ENCODE measurements at places on chromosomes 7 and 10. TPM values are rescaled to one million over a fixed set of nuclear protein-coding genes. Genes with fewer than 3 reads are reported as not detected.
A peak's percentile ranks its signal among the peaks of the same experiment; 100 is the strongest.

GBX1 gene
- total RNA-seq, result not detected

CARD11 gene
- 2.9 TPM for total RNA-seq

CALCR gene
- not detected for total RNA-seq

KNDC1 gene
- 3.7 TPM for total RNA-seq

PAX4 gene
- total RNA-seq, result not detected

DNA sequence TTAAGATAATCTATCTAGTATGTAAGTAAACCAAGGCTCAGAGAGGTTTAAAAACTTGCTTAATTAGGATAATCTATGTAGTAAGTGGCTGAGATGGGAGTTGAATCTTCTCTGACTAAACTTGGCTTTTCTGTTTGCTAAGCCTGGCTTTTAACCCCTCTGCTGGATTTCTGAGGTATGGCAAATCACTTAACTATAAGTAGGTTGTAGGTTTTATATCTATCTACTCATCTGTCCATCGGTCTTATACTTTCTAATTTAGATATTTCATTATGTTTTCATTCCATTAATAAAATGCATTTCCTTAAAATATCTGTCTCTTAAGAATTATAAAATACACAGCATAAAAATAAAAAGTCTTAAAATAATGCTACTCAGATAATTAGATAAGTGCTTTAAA lies 59.4 kb downstream of the ST7 start:
- DNase-seq, result no peak

- DNase-seq, result no peak
Measured at GRCh38 chr10:125124907-125125306, 35.5 kb downstream of the CTBP2 start.

- no peak for DNase-seq
Measured at GRCh38 chr10:120943542-120943941, 92.4 kb downstream of the WDR11 start.

DNA sequence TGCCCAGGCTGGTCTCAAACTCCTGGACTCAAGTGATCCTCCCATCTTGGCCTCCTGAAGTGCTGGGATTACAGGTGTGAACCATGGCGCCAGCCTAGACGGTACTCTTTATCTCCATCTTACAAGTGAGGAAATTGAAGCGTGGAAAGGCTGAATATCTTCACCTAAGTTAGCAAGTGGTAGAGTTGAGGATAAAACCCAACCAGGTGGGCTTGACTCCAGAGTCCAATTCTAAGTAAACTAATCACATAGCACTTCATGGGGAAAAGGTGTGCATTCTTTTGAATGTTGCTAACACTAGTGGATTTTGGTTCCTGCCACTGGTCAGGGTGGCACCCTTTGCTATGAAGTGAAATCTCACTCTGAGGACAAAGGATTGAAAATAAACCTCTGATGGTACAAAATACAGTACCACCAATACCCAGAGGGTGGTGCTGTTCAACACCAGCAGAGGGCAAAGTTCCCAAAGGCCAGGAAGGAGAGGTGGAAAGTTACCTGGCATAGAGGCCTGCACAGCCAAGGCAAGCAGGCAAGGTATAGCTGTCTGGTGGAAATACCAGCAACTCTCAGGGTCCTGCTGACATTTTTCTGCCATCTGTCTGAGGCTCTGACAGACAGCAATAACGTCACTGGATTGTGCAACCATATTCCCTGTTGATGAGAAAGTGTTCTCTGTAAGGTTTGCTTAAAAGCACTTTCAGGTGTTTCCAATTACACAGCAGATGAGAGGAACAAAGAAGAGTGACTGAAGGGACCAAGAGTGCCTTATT lies 17.6 kb downstream of the ZDHHC16 start:
- DNase-seq, result peak; percentile 66

- no peak for DNase-seq
Measured at GRCh38 chr10:21387868-21388267, 137.6 kb downstream of the SKIDA1 start.

GRCh38 chr7:99733448-99733847 lies 1.5 kb downstream of the CYP3A7 start:
- DNase-seq, result no peak

DNA sequence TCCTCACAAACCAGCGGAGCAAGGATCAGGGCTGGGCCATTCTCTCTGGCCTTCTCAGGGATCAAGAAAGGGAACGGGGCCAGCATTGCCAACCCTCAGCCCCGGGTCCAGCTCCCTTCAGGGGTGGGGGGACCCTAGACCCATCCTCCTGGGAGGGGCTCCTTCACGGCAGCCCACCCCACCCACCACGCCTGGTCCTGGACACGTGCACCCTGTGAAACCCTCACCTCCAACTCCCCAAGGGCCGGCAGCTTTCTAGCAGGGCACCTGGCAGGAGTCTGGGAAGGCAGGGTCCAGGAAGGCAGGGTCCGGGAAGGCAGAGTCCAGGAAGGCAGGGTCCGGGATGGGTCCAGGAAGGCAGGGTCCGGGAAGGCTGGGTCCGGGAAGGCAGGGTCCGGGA lies 46.6 kb upstream of the ADGRA1 start:
- DNase-seq, result no peak

GRCh38 chr10:76644476-76644875 lies 993.1 kb downstream of the KCNMA1 start:
- no peak for DNase-seq

GRCh38 chr7:70793821-70794220 lies 338.1 kb upstream of the GALNT17 start:
- DNase-seq, result no peak

GRCh38 chr7:46291601-46292150 lies 370.6 kb upstream of the IGFBP3 start:
- no peak for DNase-seq

DNA sequence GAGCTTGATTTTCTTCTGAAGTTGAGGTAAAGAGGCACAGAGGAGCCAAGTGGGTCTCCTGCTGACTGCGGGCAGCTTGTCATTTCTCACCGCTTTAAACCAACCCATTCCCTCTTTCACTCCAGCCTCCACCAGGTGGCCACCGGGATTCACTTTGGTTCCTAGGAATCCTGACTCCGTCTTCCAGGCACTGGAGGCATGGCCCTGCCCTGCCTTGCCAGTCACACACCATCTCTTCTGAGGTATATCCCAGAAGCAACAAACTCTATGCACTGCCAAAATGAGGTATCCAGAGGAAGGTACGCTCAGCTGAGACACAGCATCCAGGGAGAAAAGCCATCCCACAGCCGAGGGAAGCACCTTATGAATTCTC lies 280.8 kb downstream of the TNS3 start:
- no peak for DNase-seq

GRCh38 chr7:49797987-49798660 lies 24.7 kb downstream of the VWC2 start:
- no peak for DNase-seq

GRCh38 chr10:11447586-11447985 lies 163.9 kb downstream of the USP6NL start:
- DNase-seq, result no peak

GRCh38 chr10:69241575-69241974 lies 21.4 kb downstream of the HKDC1 start:
- no peak for DNase-seq
